ENCODE measurements at places on chromosomes 1 and 21.

DNA sequence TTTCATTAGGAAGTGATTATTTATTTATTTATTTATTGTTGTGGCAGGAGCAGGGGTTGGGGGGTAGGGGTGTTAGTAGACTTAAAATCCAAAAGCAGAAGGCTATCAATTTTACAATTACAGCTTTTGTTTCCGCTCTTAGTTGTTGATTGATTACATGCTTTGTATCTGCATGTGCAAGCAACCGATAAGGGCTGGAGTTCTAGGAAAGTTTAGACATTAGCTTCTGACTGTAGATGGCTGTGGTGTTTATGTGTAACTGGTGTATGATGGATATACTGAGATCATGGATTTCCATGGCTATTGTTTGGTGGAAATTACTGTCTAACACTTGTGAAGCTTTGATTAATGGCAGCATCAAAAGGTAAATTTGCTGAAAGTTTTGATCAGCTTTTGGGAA lies 2.8 kb downstream of the ST6GALNAC5 start:
- no peak for DNase-seq

- no peak for DNase-seq
Observed at GRCh38 chr1:232662910-232663309, 33.0 kb upstream of the SIPA1L2 start.

GRCh38 chr1:158149577-158150269 lies 31.0 kb upstream of the CD1D start:
- DNase-seq = peak; percentile 47

DNA sequence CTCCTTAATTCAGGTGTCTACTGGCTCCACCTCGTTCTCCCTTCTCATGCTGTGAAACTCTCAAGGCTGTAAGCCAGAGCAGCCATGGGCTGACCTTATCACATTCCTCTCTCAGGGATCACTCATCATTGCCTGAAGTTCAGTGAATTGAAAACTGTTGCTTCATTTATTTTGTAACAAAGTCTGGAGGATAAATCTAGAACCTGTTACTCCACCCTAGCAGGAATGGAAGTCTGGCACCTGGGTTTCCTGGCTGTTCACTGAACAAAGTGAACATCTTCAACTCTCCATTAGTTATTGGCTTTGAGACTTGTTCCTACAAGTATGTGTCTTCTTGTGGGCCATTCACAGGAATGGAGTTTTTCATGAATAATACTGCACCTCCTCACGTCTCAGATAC lies 584.1 kb downstream of the PTPRU start:
- DNase-seq = no peak

- DNase-seq = no peak
Observed at GRCh38 chr1:33231166-33231565, 25.1 kb upstream of the ZNF362 start.

DNA sequence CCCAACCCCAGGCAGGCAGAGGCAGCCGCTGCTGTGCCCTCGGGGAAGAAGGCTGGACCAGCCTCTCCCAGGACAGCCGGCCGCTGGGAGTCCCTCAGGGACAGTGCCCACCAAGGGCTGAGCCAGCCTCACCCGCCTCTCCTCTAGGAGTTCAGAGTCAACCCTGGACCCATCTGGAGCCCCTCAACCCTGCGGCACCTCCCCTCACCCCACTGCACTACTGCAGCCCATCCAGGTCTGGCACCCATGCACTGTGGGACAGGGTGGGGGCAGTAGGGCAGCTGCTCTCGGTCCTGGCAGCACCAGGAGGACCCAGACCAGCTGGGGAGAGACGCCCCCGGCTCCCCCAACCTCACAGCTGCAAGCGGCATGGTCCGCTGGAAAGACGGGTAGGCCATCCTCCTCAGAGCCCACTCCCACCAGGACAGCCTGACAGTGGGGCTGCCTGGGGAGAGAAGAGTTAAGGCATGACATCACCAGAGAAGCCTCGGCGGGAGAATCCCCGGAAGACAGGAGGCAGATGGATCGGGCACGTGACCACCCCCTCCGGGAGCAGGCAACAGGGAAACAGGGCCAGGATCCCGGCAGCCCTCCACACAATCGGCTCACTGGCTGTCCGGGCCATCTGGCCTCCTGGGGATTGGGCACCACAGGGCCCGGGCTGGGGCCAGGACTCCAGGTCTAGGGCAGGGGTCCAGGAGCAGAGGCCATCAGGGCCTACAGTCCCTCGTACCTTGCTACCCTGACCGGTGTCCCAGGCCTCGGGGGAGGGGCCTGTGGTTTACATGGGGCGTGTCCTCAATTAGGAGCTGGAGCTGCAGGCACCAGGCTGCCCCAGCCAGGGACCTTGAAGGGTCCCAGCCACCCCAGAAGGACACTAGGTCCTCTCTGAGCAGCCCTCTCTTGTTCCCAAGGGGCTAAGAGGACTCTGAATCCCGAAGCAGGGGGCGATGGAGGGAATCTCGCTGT lies 3.1 kb downstream of the ACAP3 start:
- no peak for DNase-seq

DNA sequence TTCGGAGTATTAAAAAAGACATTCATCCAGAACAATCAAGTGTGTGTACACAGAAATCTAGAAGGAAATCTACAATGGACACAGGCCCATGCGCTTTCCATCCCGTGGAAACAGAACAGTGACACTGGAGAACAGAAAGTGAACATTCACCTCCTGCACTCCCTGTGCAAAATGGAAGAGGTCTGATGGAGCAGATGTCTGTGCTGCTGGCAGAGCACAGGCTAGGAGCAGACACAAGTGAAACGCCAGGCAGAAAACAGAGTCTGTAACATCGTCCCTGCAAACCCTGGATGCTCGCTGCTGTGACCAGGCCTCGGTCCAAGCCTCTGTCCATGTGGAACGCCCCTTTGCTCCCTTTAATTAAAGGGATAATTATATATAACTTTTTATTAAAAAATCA lies 36.1 kb downstream of the SLC45A1 start:
- no peak for DNase-seq

GRCh38 chr1:26362331-26362730 lies 8.4 kb upstream of the CRYBG2 start:
- no peak for DNase-seq

DNA sequence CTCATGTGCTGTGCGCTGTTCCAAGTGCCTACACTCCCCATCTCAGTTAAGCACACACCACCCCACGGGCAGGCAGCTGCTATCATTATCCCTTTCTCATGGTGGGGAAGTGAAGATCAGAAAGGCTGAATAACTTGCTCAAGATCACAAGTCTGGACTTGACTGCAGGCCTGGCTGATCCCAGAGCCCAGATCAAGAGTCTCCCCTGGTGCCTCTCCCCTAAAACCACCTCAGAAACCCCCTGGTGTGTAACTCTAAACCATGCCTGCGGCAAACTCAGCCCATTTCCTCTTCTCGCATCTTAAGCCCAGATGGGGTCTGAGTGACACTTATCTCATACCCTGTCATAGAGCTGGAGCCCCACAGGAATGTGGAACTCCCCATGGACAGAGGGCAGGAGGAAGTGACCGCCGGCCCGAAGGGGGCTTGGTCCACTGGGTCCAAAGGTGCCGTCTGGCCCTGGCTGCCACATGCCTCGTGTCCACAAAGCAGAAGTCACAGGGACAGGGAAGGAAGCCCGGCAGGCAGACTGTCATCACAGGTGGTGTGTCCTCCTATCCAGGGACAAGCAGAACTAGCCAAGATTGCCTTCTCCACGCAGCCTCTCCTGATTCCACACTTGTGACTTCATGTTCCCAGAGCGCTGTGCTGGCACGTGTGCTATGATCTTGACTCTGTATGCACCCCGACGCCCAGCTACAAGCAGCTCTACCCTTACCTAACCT lies 92.1 kb downstream of the SYF2 start:
- DNase-seq = no peak

DNA sequence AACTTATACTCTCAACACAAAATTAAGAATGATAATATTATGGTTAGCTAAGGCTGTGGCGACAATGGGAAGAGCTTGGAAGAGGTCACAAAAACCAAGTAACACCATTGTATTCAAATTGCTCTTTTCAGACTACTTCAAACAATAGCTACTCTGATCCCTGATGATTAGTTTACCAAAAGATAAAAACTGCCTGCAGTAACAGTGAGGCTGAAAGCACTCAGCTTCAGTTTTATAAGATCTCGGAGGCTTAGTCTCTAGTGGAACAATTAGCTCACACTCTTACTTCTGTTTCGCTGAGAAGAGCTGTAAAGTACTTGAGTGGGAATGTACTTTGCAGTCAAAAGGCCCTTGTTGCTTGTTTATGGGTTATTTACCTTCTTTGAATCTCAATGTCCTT lies 278.5 kb downstream of the LRRC7 start:
- DNase-seq = no peak

GRCh38 chr1:66371233-66372005 lies 162.5 kb upstream of the SGIP1 start:
- DNase-seq = no peak

- no peak for DNase-seq
Observed at GRCh38 chr1:89719502-89720306, 86.8 kb downstream of the LRRC8C start.

DNA sequence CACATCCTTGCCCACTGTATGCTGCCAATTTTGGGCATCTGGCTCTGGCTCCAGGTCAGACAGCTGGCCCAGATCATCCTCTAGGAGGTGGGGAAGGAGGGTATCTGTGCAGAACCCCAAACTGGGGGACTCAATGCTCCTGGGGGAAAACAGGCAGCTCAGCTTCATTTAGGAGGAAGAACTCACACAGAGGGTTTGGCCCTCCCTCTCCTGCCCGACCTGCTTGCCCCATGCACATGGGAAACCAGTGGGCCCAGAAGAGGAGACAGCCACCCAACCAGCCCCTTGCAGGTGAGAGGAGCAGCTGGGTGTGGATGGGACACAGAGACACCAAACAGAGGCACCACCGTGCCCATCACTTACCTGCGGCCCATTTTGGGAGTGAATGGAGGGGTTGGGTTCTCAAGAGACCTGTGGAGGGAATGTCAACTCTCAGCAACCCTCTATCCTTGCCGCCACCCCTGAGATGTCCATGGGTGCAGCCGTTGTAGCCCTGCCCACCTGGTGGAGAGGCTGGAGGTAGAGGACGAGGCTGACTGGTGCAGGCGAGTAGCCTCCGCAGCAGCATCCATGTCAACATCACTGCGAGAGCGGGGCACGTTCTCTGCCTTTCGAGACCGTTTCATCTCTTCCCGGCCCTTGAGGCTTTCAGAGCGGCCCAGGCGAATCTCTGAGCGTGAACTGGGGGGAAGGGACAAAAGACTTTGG lies 27.5 kb downstream of the LRRC71 start:
- no peak for DNase-seq

DNA sequence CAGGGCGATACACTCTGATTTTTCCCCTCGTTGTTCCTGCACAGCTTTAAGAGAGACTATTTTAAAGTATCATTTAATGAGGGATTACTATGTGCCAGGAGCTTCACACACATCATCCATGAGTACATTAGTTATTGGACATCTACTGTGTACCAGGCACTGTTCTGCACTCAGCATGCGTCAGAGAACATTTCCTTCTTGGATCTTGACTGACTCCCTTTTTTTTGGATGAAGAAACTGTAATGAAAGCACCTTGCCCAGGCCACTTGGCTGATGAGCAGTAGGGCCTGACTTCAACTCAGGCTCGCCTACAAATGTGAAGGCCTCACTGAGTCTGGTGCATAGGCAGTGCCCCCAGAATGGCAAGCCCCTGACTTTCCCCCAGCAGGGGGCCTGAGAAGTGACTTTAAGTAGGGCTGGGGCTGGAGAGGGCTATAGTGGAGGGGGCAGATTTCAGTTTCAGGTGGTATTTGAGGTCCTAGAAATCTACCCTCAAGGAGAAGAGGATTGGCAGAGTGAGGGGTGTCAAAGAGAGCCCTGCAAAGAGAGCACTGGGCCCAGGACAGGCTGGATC lies 50.0 kb downstream of the PTPRU start:
- no peak for DNase-seq

GRCh38 chr1:14440731-14441130 lies 157.8 kb upstream of the KAZN start:
- DNase-seq = no peak

DNA sequence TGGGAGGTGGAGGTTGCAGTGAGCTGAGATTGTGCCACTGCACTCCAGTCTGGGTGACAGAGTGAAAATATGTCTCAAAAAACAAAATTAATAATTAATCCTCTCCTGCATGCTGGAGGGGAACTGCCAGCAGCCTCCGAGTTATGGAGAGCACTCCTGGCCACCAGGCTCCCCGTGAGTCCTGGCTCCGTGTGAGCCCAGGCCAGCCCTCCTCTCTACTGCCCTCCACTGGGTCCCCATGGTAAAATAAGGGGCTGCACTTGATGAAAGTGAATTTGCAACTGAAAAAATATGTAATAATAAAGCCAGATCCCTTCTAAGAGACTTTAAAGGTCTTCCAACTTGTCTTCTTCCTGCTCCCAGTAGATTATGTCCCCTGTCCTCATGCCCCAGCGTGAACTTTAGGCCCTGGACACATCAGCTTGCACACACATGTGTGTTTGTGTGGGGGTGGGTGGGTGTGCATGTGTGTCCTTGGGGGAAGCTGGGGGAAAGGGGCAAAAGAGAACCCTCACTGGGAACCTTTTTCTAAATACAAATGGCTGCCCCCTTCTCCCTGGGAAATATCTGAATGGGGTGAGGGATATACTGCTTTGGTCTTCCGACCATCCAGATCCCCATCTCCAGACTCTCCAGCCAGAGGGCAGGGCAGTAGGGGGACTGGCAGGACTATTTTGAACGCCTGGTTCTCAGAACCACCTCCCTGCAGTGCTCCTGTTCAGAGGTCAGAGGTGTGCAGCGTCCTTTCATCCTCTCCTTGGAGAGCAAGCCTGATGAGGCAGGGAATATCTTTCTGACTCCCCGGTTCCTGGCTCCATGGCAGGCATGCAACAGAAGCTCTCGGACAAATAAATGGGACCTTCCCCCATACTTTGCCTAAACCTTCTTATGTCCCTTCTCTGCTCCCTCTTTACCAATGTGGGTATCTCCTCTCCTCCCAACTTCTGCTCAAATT lies 26.2 kb downstream of the NEK2 start:
- DNase-seq = no peak

- DNase-seq = no peak
Observed at GRCh38 chr1:33342041-33342723, 21.3 kb upstream of the A3GALT2 start.

DNA sequence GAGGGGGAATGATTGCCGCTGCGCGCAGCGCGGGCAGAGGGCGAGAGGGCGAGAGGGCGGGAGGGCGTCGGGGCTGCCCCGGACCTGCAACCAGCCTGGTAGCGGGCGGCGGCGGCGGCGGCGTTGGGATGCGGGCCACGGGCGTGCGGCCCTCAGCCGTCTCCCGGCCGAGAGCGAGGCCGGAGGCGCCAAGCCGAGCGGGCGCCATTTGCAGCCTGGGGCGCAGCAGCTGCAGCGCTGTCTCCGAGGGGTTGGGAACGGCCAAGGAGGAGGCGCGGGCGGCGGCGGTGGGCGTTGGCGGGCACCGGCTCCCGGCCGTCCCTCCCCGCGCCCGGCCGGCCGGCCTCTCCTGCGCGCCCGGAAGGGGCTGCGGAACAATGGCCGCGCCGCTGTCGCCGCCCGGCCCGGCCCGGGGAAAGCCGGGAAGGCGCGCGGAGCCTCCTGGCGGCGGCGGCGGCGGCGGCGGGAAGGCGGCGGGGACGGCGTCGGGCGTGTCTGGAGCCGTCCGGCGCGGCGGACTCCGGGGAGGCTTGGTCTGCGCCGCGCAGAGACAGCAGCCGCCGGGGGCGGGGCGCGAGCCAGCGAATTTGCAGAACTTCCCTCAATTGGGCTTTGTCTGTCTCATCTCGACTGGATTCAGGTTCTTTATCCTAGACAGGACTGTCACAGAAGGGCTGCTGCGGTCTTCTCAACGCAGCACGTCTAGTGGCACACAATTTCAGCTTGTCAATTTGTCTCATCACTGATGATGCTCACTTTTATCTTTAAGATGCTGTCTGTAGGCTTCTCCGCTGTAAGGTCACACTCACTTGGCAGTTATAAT lies 35.7 kb downstream of the ZBTB8B start:
- no peak for DNase-seq

GRCh38 chr1:80779275-80779674 lies 1021.5 kb upstream of the ADGRL2 start:
- no peak for DNase-seq
